ENCODE measurements at places on chromosomes 2 and 18.

- no peak for DNase-seq
These were observed 15.9 kb downstream of the PUM2 start for GRCh38 chr2:20334605-20335203.

- no peak for DNase-seq
These were observed 52.5 kb downstream of the FAM117B start for GRCh38 chr2:202687276-202687675.

DNA sequence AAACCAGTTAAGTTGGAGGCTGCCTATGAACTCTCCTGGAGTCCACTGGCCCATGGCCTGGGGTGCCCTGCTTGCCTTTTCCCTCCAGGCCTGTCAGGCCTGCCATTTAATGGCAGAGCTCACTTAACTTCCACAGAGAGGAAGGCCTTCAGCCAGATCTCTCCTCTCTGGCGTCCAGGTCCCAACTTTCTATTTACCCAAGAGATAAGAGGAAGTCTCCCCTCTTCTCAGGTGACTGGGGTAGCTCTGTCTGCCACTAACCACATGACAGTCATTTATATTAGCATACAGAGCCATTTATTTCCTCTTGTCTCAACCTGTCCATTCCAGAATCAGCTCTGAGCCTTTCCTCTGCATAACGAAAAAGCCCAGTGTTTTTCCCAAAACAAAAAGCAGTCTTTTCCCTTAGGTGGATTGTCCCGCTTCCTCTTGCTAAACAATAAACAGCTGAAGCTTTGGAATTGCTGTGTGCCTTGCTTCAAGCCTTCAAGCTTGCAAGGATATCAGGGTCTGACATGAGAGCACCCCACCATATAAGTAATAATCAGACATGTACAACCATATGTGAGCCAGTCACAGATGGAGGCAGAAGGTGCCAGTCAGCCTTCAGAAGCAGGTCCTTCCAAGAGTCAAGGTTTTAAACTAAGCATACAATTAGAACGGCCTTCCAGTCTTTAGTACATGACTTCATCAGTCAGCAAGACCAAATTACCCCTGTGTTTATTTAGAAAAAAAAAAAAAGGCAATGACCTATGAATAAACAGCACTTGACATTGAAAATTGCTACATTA lies 71.2 kb upstream of the STPG4 start:
- DNase-seq = no peak

DNA sequence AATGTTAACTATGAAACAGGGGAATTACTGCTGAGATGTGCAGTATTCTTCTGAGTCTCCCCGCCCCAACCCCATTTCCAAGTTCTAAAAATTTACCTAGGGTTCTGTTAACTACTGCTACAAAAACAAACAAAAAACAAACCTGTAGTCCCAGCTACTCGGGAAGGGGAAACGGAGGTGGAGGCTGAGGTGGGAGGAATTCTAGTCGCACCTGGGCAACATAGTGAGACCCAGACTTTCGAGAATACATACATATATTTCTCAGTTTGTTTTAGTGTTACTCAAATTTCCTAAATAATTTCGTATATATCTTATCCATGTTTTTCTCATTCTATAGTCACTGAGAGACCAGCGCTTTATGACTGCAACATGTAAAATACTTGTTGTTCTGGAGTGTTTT lies 989 bp downstream of the STAM2 start:
- DNase-seq = no peak

DNA sequence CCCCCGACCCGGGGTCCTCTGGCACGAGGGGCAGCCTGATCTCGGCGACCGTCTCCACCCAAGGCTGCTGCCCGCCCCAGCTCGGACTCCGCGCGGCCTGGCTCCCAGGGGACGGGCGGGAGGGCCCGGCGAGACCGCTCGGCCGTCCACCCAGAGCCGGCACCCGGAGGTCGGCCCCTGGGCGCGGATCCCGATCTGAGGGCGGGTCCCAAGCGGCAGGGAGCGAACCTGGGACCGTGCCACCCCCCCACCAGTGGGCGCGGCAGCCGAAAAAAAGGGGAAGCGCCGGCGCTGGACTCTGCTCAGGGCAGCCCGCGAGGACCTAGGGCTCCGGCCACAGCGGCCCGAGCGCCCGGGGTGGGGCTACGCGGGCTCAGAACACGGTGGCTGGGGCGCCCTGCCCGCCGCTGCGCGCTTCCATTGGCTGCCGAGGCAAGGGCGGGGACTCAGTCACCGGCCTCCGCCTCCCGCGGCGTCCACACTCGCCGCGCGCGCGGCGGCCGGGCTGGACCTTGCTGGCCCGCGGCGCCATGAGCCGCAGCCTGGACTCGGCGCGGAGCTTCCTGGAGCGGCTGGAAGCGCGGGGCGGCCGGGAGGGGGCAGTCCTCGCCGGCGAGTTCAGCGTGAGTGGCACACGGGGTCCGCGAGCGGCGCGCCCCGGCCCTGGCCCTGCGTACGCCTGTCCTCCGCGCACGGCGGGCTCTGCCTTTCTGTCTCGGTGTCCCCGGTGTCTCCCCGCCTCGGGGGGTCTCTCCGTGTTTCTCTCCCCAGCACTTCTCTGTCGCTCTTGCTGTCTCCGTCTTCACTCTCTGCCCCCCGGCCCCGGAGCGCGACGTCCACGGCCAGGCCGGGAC lies at the start of gene PTPN18:
Gene PTPN18 (plus strand): TSS at position 479 of the 854 bp plus-strand sequence. CDS start 52 bp downstream, at position 531.
- peak; percentile 85 for DNase-seq

- DNase-seq = no peak
These were observed 30.2 kb downstream of the ADI1 start for GRCh38 chr2:3488855-3489763.

DNA sequence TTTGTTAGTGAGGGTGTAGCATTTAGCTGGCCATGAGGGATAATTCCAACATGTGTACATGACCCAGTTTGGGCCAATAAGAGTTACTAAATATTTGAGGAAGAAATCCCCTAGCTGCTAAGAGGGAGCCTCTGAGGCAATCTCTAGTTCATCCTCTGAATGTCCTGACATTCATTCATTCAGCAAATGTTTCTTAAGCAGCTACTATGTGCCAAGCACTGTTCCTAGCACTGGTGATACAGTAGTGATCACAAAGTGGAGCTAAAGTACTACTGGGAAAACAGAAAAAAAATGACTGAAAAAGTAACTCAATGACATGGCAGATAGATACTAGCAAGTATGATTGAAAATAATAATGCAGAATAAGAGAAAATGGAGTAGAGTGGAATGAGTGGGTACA lies 79.8 kb upstream of the PID1 start:
- DNase-seq = no peak

- DNase-seq = no peak
These were observed 5.8 kb upstream of the SMYD5 start for GRCh38 chr2:73208258-73208657.

DNA sequence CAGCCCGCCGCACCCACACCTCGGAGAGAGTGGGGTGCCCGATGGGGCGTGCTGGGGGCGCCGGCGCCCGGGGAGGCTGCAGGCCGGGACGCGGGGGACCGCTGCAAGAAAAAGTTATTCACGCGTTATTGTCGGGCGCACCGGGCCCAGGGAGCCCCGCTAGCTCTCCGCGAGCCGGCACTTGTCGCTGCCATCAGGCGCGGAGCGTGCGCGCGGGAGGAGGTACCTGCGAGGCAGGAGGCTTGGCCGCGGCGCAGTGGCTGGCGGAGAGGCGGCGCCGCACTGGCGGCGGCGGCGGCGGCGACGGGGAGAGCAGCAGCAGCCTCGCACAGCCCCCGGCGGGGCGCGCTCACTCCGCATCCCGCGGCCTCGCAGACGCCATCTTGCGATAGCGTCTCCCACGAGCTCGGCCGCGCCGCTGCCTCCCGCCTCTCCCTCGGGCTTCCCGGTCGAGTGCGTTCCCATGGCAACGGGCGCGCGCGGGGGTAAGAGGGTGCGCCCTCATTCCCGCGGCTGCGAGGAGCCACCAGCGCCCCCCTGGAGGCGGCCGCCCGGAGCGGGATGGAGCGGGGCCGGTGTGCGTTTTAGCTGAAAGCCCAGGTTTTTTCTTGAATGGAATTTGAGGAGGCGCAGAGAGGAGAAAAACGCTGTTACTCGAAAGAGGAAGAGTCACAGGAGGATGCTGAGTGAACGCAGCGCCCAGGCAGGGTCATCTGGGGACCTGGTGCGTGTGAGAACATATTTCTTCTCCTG lies at the start of gene CHN1:
Gene CHN1 (minus strand): TSS at position 402 of the 753 bp plus-strand sequence. CDS start 469 bp downstream, outside the sequence.
- DNase-seq = peak; percentile 91

DNA sequence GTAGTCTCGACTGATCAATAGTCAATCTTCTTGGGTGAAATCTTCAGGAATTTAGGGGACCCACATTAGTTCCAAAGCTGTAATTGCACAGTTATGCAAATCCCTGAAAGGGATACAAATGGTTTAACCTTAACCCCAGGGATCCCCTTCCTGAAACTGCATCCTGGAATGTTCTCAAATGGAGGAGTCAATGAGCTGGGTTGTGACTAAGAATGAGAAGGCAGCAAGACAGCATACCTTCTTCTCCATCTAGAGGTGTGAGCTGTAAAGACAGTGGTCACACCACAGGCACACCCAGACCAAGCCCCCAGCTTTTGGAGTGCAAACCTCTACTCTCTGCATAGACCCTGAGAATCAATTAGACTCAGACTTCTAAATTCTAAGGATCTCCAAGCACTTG lies 164.7 kb upstream of the MEIS1 start:
- DNase-seq = no peak

DNA sequence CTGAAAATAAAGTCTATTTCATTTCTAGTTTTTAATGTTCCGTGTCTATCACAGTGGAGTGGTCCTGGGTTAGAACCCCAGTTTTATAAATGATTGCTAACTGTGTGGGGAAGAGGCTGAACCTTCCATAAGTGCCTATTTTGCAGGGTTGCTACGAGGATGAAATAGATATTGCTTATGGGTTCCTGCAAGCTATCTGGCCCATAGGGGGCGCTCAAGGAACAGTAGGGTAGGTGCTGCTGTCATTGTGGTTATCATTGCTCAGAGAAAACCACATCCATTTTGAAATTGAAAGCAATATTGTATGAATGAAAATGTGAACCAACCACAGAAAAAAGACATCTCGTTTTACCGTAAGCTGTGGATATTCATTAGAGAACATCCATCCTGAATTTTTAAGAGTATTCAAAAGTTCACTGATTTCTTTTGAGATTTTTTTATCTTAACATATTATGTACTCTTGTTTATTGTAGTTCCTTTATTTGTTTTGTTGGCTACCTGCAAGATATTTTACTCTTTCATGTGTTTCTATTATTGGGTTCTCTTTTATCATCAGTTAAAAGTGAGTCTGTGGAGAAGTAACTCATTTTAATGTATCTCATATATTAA lies 261.6 kb downstream of the NAPG start:
- DNase-seq = peak; percentile 63

GRCh38 chr2:140759426-140760156 lies 1371.2 kb downstream of the LRP1B start:
- DNase-seq = peak; percentile 2

DNA sequence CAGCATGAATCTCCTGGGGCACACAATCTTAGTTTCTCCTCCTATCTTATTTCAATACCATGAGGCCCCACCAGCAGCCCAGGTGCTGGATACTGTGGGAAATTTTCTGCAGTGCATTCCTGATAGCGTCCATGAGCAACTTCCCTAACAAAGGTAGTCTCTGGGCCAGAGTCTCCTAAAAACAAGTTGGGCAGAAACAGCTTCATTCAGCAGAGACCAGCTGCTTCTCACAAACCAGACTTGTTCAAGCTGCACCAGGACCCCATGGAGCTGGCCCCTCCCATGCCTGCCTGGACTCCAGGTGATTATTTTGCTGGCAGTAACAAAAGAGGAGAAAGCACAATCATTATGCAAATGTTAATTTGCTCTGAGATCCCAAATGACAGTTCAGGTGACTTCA lies 31.4 kb downstream of the MYO5B start:
- DNase-seq = no peak
